Right ventricle myocardium superior (tissue), 1 donor: ENCODE measurements at places on chromosomes 5 and 9.

- DNase-seq, result no peak
Observed at GRCh38 chr5:40355846-40356245, 323.9 kb upstream of the PTGER4 start.

- DNase-seq, result no peak
Observed at GRCh38 chr9:76438841-76439588, 20.0 kb upstream of the GCNT1 start.

DNA sequence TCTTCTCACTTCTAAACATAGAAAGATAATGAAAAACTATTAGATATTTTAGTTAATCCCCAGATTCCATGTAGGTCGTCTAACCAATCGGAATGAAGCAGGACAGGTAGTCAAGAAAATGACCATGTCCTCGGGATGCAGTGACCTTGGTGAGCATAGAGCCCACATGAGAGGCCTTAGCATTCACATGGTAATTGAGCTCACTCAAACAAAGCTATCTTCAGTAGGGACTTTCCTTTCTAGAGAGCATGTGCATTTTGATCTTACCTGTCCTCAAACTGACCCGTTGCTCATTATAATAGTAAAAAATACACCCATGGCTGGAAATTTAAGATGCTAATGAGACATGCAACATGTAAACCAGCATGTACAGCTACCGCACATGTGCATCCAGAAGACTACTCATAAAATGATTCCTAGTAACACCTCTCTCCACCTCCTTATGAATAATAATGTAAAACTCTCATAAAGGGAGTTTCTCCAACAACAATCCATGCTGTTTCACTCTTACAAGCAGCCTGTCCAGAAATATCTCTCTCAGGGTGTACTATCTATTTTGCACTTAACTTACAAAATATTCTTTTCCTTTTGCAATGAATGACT, 274.0 kb upstream of the CDH9 start:
- DNase-seq, result no peak

- no peak for DNase-seq
Observed at GRCh38 chr9:123034881-123035510, 1.5 kb downstream of the GPR21 start.

DNA sequence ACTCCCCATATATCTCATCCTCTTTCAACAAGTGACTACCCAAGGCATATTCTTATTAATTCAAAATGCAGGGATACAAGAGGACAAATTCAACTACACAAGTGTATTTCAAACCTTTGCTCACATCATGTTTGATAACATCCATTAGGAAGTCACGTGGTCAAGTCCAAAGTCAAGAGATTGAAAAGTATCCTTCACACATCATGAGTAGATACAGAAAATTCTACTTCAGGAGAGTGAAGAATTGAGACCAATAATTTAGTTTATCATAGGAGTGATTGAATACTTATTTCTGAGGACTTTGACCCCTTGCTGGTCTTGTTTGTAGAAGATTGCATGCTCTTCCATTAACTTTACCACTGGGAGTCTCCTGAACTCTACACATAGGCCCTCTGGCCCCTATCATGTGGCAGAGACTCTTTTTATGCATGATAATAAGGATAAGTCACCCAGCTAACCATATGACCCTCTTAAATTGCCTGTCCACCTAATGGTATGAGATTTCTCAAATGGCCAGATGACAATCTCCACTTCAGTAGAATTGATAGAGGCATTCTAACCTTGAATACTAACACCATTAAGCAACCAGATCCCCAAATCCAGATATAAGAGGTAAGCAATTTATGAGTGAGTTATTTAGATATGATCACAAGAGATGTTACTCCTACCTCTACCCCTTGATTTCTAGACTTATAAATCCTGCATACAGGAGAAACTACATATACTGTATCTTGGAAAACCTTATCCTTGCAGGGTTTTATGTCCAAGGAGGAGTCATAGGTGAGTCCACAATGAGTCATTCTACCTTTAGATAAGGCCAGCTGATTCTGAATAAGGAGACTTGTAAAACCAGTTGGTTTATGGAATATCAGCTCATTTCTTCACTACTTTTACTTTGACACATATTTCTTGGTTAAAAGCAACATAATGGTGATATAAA, 26.6 kb upstream of the SLC46A2 start:
- DNase-seq, result no peak

GRCh38 chr5:79971156-79971555, 19.9 kb downstream of the MTX3 start:
- no peak for DNase-seq

DNA sequence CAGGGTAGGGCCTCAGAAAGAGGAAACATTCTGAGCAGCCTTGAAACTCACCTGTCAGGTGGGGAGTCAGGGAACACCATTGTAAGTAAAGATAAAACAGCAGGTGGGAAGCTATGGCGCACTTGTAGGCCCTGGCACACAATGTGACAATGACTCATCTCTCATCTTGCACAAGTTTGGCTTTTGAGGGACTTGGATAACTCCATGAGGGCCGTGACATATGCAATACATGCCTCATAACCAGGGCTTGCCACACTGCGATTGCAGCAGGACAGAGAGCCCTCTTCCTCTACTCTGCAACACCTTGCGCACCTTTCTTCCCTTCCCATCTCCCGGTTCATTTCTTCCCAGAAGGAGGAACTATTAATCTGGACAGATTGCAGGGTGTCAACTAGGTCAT, 144.9 kb downstream of the CEP120 start:
- no peak for DNase-seq

GRCh38 chr5:146151970-146152369, 30.5 kb downstream of the LARS1 start:
- DNase-seq, result no peak

DNA sequence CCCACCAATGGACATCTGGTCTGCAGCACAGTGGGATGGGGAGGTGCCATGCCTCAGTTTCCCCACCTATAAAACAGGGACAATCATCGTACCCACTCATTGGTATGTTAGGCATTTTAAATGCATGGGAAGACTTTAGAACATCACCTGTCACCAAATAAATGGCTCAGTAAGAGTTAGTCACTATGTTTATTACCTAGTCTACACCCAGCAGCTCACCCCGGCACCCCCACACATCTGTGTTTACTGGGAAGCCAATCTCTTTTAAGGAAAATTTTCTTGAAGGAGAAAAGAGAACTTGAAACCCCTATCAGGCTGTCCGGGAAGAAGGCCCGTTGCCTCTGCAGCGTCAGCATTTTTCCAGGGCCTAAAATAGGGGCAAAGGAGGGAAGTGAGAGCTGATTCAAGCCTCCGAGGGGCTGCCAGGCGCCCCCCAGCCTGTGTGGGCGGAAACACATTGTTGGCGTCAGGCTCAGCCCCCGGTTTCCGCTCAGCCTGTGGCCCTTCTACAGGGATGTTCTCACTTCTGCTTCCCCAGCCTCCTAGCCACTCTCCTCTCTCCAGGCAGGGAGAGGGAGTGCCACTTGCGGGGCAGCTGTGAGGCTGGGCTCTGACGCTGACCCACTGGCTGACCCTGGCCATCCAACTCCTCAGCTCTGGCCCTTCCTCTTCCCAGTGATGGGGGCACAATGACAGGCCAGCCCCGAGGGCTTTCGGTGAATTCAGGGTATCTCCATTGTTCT, 4.6 kb downstream of the CSF1R start:
- DNase-seq, result peak; percentile 84

GRCh38 chr9:126985870-126986498, 71.4 kb downstream of the RALGPS1 start:
- peak; percentile 87 for DNase-seq

- no peak for DNase-seq
Observed at GRCh38 chr9:37371565-37372464, 50.7 kb upstream of the GRHPR start.

GRCh38 chr5:137172258-137172657, 326.9 kb downstream of the SPOCK1 start:
- no peak for DNase-seq

GRCh38 chr9:1869843-1870242, 145.3 kb upstream of the SMARCA2 start:
- no peak for DNase-seq

DNA sequence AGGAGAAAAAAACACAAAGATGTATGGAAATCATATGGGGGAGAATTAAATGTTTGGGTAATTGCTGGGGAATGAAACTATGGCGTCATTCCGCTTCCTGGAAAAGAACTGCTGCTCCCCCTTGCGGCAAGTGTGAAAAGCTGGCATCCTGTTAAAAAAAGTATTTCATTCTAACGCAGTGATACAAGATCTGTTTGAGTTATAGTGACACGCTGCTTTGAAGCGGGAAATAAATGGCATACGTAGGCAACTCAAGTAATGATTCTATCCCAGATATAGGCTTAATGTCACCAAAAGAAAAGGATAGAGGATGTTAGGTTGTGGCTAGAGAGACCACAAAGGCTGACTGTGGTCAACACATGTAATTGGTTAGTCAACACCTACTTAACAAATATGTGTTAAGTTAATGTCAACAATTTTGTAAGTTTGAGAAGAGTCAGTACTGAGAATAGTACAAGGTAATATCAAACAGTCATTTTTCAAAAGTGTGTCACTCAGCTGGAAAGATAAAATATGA, 70.2 kb upstream of the ALDH1A1 start:
- DNase-seq, result peak; percentile 47

- no peak for DNase-seq
Observed at GRCh38 chr9:113886026-113886369, 9.9 kb downstream of the ZNF618 start.
